ENCODE measurements at places on chromosomes 1 and 21. TPM values are rescaled to one million over a fixed set of nuclear protein-coding genes. Genes with fewer than 3 reads are reported as not detected.

Gene FAM167B
- total RNA-seq: 23.5 TPM

Gene LY9
- not detected for total RNA-seq

Gene LRRC38
- total RNA-seq: 1.4 TPM

Gene DRAXIN
- total RNA-seq: 0.69 TPM

Gene USP25
- 39.7 TPM for total RNA-seq

Gene PRAMEF14
- not detected for total RNA-seq

Gene RBM11
- not detected for total RNA-seq

Gene HENMT1
- total RNA-seq: 2.2 TPM

Gene SLC35D1
- total RNA-seq: 2.6 TPM

Gene ILDR2
- not detected for total RNA-seq

Gene NBPF9
- 7.1 TPM for total RNA-seq

Gene LCE1B
- total RNA-seq: not detected

Gene RRAGC
- total RNA-seq: 25.9 TPM

Gene HCRTR1
- 0.65 TPM for total RNA-seq

Gene HOOK1
- total RNA-seq: not detected

Gene KRTAP20-4
- total RNA-seq: not detected

Gene COL9A2
- 0.16 TPM for total RNA-seq

Gene ADAMTS5
- 0.06 TPM for total RNA-seq

Gene ZNF697
- 35.2 TPM for total RNA-seq

Gene ZNF683
- not detected for total RNA-seq

Data from bladder microvascular endothelial cell (primary cell).